ENCODE measurements at places on chromosomes 12 and 14. TPM values are rescaled to one million over a fixed set of nuclear protein-coding genes. Genes with fewer than 3 reads are reported as not detected.

DNA sequence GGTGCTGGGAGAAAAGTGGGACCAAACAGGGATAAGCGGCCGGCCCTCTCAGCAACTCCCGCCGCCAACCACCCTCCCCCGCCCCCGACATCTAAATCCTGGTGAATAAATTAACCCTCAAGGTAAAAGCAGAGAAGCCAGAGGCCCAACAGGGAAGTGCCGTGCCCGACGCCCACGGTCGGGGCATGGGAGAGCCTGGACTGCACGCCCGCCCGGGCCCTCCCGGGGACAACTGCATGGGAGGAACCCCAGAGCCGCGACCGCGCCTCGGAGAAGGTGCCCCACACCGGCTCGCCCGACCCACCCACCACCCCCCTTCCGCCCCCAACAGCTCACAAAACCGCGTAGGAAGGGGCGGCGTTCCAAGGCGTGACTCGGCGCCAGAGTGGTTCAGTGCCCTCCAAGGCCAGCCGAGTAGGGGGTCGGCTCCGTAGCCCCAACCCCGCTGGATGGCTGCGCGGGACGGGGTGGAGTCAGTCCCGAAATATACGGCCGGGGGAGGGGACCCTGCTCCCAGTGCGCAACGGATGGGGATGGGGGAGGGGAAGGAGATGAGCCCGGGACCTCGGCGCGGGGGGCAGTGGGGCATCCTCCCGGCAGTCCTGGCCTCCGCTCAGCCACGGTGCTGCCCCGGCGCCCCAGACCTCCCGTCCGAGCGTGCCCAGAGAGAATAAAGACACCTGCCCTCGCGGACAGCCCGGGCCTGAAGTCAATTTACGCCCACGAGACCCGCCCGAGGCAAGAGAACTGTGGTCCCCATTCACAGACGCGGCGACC, 732 bp downstream of the SLC25A29 start:
- peak; percentile 72 for DNase-seq

DNA sequence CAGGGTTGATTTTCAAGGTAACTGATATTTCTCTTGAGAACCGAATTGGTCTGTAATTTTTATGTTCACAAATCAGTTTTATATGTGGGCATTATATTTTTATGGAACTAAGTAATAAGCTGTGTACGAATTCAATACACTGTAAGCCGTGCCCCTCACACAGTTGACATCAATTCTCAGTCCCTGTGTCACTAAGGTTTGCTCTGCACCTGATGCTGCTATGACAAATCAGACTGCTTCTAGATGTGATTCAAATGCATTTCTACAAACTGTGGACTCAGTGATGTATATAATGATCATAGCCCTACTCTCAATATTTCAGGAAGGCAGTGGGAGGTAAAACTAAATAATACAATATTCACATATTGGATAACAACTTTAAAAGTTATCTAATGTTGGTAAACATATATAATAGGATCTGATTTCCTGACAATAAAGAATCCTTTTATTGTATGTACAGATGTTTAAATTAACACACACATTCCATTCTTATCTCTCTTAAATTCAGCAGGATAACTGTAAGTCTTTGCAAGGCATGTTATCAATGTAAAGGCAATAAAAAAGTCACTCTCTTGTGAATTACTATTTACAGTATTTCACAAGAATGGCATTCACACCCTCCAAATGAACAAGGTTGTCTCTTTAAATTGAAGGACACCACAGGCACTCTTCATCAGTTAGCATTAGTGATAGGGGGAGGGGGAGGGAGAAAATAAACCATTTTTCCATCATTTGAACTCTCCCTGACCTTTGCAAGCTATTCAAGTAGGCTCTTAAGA, 87.2 kb upstream of the SOX5 start:
- DNase-seq = no peak

DNA sequence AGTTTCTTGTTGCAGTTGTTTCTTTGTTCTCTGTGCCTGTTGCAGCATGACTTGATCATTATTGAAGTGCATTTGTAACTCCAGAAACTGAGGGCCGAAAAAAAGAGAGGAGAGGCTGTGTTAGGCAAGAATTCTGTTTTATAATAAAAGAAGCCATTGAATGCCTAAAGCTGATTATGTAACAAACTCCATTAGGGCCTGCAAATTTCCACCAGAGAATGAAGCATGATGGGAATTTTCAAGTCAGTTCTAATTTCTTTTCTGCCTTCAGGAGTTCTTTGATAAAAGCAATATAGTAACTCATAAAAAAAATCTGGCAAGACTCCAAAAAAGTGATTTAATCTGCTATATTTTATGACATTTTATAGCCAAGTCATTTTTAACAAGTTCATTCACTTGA, 156.7 kb upstream of the RASSF8 start:
- DNase-seq = no peak

GRCh38 chr12:10453156-10453555, at the start of gene KLRC1:
Gene KLRC1, minus strand, starts transcription at chr12:10453377. Its CDS starts 2,221 bp downstream, at chr12:10451156.
- no peak for DNase-seq

GRCh38 chr12:127235761-127236160, 1031.2 kb upstream of the TMEM132C start:
- no peak for DNase-seq

- DNase-seq = no peak
These were observed 60.2 kb upstream of the ATP2B1 start for GRCh38 chr12:89768586-89769482.

The GNB3 gene
- 13.8 TPM for polyA plus RNA-seq

GRCh38 chr12:45989287-45989686, 1.1 kb downstream of the SCAF11 start:
- no peak for DNase-seq

- no peak for DNase-seq
These were observed 187.3 kb upstream of the RMST start for GRCh38 chr12:97275256-97275655.

The ENDOU gene
- polyA plus RNA-seq = not detected

The DAO gene
- polyA plus RNA-seq = not detected

DNA sequence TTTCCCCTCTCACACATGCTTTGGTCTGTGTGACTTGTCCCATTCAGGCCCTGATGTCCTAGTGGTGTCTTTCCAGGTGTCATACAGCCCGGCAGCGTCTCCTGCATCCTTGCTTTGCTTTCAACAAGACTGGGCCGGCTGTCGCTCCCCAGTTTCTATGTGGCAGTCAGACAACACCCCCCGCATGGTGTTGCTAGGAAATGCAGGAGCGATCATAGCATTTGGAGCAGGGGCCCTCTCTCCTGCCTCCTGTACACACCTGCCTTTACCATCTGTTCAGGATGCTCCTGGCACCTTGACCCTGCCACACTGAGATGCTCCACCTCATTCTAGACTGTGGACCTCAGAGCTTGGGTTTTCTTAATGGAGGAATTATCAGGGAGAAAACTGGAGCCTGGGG, 29.5 kb downstream of the CACNA1C start:
- DNase-seq = no peak

The ABHD4 gene
- polyA plus RNA-seq = 15.0 TPM

The CBLN3 gene
- polyA plus RNA-seq = 1.8 TPM

The ANHX gene
- not detected for polyA plus RNA-seq

DNA sequence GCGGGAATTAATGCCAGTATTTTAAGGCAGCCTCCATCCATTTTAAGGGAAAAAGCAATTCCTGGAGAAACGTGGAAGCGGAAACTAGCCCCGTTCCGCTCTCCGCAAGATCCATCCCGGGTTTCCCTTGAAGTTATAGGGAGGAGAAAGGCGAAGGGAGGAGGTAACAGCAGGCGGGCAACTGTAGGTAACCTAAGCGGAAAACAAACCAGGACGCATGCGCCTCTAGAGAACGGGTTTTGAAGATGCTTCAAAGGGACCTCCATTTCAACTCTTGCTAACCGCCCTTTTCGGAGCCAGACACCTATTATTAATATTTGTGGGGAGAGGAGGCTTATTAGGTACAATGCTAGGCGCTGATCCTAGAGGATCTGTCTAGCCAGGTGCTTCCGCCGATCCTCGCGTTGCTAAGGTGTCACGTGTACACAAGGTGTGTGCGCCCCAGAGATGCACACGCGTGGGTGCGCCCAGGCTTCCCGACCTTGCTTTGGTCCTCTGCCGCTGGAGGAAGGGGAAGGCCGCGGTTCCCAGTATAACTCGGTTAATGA, 6.2 kb downstream of the TBX5 start:
- DNase-seq = peak; percentile 61

The TIGAR gene
- 8.3 TPM for polyA plus RNA-seq

- DNase-seq = no peak
These were observed 30.4 kb upstream of the PCNX4 start for GRCh38 chr14:60061371-60061770.

Data from SK-N-SH (cell line).